ENCODE measurements at places on chromosomes 2 and 18.

GRCh38 chr18:22988208-22988607 is 55.1 kb downstream of the RBBP8 start:
- DNase-seq: no peak

DNA sequence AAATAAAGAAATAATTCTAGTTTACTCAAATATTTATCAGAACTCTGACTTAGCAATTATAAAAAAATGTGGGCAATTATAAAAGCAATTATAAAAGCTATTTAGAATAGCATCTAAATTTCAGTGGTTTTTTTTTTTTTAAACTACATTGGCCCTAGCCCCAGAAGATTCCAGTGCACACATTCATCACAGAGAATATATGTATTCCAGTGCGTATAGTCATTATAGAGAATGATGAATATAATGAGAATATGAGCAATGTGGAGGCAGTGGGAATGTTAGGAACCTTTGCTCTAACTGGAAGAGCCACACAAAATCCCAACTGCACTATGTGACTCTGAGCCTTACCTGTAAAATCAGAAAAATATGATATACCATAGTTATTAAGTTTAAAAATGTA is 10.5 kb downstream of the MAP3K2 start:
- DNase-seq: no peak

GRCh38 chr2:127094509-127095366 is 12.2 kb downstream of the BIN1 start:
- no peak for DNase-seq

DNA sequence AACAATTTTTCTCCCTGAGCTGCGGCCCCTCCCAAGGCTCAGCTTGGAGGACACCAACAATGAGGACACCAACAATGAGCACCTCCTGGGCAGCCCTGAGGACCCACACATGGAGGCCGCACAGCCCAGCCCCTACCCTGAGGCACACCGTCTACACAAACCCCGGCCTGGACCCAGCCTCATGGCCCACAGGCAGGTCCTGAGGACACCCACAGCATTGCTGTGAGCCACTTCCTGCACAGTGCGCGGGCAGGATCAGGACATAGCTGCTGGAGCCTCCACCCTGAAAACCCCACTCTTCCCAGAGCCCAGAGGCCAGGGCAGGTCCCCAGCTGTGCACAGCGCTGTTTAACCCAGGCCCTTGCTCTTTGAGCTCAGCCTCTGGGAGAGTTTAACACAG is 194.3 kb downstream of the RTP5 start:
- DNase-seq: no peak

DNA sequence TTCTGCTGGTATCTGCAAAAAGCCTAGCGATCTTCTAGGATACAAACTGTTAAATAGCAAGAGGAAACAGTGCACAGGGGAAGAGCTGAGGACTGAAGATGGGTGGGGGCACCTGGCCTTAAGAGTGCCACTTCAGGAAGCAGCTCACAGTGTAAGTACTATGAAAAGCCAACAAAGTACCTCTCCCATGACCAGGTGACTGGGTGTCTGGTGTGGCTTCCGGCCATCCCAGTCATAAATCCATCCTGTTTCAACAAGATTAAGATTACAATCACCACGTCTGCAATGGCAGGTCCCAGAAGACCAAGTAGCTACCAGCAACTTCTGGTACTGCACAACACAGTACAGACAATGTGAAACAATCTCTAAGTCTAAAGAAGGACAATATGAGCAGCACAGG is 15.9 kb downstream of the ERFE start:
- no peak for DNase-seq

GRCh38 chr2:208820014-208820688 is 413.6 kb downstream of the PTH2R start:
- peak; percentile 11 for DNase-seq

DNA sequence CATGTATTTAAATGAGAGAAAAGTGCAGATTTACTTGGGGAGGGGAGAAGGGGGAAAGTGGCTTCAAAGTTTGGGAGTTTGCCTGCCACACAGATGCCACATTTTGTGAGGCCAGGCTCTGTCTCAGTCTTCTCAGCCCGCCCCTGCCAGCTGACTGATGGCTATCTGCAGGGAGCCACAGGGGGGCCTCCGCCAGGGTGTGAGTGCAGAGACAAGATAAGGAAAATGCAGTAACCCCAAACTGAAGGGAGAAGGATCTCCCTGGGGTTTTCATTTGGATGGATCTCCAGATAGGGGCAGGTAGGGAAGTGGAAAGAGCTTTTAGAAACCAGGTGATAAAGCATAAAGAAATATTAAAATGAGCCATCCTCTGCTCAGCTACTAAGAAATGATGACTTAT is 128.8 kb downstream of the ZNF521 start:
- DNase-seq: no peak

- no peak for DNase-seq
These were observed 25.8 kb downstream of the CASP10 start for GRCh38 chr2:201208563-201209252.

- DNase-seq: no peak
These were observed 27.1 kb downstream of the SMIM21 start for GRCh38 chr18:75400366-75400765.

- DNase-seq: no peak
These were observed 38.3 kb downstream of the LRRFIP1 start for GRCh38 chr2:237665713-237666143.

DNA sequence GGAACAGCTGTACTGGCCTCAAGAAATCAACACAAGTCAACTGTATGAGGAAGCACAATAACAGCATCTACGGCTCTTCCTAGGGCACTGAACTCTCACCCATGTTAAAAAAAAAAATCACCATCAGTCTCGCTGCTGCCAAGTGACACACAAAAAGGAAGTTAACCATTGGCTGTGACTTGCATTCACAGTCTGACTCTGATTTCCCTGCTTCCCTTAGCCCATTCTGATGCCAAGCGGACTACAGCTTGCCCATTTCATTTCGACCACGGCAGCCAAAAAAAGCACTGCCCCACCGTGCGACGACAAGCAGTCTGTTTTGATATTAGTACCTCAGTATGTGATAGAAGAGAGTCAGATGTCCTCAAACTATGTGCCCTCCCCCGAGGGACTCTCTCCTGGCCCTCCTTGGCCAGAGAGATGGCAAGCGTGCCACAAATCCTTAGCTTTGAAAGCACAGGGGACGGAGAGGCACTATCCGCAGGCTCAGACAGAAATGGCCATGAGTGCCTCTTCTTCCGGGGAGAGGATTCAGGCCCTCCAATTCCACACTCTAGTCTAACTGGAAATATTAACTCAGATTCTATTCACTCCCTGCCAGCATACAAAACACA is 250.0 kb downstream of the TCF4 start:
- peak; percentile 67 for DNase-seq

DNA sequence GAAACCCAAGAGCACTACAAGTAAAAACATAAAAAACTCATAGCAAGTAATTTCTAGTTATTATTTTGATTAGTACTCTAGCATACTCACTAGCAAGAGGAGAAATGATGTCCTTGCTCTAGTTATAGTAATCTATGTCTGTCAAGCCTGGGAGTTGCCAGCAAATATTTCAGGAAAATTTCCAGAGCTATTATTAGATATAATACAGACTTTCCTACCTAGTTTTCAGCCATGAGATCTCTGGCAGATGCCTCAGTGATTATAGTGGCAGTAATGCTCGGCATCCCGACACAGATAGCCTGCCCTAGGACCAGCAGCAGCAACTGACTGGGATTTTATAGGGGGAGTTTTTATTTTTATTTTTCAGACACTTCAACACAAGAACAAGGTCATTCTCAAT is 224.4 kb downstream of the ZNF385B start:
- DNase-seq: no peak

DNA sequence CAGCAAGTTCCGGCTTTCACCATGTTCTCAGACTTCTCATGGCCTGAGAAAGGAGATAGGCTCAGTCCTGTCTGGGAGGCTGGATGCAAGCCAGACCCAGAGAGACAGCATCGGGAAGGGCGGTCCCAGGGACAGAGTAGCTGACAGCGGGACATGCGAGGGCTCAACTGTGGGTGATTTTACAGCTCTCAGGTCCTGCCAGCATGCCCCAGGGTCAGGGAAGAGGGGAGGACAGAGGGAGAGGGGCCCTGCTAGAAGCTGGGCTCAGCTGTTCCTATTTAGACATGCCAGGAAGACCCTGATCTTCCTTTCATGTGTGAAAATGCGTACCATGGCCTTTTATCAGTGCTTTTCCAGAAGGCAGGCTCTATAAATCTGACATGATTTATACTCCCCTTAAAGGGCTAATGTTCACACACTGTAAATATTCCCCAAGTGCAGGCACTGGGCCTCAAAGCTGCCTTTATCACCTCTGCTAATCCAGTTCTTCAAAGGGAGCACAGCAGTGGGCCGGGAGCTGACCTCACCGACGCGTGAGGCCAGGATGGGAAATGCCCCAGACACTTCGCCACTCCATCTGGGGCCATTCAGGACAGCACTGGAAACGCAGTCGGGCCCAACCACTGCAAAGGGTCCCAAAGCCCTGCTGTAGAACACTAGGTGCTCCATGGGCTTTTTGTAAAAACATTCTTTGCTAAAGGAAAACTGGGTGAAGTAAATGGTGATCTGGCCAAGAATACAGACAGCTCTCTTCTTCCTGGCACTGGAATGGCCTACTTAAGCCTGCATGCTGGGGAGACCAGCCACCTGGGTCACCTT is 96.1 kb upstream of the LMAN1 start:
- DNase-seq: no peak

GRCh38 chr2:143901185-143901842 is 618.6 kb downstream of the ZEB2 start:
- no peak for DNase-seq

- no peak for DNase-seq
These were observed 46.1 kb upstream of the PLB1 start for GRCh38 chr2:28449488-28450395.

- DNase-seq: no peak
These were observed 2.5 kb upstream of the PDCL3 start for GRCh38 chr2:100560216-100560830.

GRCh38 chr2:238864207-238865014 is 16.5 kb downstream of the TWIST2 start:
- peak; percentile 39 for DNase-seq

GRCh38 chr2:234191819-234192407 is 141.4 kb downstream of the SPP2 start:
- peak; percentile 86 for DNase-seq

GRCh38 chr2:45009928-45010701 is 863 bp upstream of the SIX2 start:
- no peak for DNase-seq

GRCh38 chr2:239055756-239056493 is 208.0 kb downstream of the TWIST2 start:
- DNase-seq: no peak

DNA sequence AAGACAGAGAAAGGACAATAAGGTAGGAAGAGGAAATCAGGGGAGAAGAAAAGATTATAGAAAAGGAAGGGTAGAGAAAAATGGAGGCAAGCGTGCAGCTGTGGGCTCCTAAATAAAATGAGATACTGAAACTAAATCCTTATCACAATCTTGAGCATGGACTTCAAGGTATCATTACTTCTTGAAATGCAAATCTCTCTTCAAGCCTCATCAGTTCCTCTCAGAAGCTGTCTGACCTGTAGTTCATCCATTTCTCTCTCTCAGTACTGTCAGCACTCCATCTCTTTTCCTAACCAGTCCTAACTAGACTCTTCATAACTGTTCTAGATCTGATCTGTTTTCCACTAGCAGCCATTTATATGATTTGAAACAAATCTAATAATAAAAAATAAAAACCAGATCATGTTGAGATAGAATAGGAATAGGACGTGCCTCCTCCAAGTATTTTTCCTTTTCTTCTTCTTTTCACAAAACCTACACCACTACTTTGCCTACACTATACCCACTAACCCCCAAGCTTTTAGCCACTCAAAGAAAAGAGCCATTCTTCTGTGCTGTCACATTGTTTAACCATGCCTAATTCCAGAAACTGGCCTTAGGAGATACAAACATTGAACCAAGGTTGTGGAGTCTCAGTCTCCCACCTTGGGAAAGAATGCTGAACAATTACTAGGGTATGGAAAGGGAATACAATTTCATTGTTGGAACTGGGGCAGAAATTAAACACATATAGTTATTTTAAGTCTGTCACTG is 21.1 kb downstream of the BABAM2 start:
- DNase-seq: no peak

DNA sequence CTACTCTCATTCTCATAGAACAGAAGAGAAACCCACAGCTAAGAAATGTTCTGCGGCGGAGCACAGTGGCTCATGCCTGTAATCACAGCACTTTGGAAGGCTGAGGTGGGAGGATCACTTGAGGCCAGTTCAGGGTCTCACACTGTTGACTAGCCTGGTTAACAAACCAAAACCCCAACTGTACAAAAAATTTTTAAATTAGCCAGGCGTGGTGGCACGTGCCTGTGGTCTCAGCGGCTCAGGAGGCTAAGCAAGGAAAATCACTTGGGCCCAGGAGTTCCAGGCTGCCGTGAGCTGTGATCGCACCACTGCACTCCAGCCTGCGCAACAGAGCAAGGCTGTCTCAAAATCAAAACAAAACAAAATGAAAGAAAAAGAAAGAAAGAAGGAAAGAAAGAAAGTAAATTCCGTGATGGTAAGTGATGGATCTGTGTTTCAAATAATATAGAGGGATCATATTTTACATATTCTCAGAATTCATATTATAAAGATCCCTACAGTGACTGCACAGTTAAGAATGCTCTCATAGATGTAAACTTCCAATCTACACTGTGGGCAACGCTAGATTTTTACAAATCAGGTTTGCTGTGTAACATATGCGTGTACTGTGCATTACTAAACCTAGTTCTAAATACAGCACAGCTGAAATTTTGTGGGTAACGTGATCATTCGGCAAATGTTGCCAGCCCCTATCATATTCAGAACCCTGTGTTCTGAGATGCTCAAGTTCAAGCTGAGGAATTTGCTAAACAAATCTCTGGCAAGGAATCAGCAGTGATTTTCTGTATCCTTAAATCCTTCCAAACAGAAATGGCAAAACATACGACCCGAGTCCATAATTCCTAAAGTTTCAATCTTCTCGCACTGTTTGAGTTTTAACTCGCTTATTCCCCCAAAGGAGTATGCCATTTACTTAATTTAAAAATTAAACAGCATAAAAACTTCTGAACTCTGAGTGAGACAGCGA is 1.2 kb upstream of the RAB12 start:
- DNase-seq: no peak

DNA sequence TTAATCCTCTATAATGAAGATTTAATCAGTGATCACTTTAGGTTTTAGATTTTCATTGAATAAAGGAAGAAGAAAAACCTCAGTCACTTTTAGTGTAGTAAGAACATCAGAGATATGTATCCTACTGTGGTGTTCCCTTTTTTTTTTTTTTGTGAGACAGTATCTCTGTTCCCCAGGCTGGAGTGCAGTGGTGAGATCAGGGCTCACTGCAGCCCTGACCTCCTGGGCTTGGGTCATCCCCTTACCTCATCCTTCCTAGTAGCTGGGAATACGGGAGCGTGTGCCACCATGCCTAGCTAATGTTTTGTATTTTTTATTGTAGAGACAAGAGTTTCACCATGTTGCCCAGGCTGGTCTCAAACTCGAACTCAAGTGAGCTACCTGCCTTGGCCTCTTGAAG is 5.1 kb downstream of the SLC39A10 start:
- DNase-seq: no peak

DNA sequence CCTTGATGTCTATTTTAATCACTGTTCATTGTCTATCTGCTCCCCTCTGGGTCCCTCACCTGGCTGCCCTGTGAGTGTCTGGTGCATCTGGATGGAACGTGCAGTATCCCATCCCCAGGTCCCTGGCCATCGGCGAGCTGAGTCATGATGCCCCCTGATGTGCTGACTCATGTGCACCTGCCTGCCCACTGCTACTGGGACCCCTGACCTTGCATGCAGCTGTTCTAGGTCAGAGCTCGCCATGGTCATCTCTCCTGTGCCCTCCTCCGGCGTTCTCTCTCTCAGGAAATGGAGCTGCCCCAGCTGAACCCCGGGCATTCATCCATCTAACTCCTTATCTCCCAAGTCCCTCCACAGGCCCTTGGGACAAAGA is 516.2 kb upstream of the HS6ST1 start:
- DNase-seq: no peak

Measured in NCI-H1092 (cell line).